ENCODE measurements at places on chromosomes 5 and 9.

- DNase-seq = peak; percentile 87
Observed at GRCh38 chr5:91487420-91487819, 104.3 kb upstream of the ARRDC3 start.

DNA sequence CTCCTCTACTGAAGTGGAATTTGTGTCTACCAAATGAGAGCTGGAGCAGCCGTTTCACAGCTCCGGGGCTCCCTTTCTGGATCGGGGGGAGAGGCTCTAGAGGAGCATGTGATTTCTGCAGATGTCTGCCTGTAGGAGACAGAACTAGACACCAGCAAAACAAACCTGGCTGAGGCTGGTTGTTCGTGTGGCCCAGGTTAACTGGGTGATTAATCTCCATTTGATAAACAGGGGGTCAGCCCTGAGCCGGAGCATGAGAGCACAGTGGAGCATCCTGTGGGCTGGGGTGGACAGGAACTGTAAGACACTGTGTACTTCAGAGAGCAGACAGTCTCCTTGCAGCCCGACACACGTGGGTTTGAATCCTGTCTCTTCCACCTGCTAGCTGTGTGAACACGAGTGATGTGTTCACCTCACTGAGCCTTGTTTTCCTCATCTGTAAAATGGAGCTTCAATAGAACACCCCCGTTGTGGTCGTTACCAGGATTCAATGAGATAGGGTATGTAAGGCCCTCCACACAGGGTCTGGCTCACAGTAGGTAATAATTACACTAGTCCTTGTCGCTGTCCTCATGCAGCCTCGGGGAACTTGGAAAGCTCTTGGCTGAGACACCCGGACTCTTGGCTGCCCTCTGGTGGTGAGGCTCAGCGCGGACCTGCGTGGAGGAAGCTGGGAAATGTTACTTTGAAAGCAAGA is 12.9 kb downstream of the CXCL14 start:
- peak; percentile 75 for DNase-seq

DNA sequence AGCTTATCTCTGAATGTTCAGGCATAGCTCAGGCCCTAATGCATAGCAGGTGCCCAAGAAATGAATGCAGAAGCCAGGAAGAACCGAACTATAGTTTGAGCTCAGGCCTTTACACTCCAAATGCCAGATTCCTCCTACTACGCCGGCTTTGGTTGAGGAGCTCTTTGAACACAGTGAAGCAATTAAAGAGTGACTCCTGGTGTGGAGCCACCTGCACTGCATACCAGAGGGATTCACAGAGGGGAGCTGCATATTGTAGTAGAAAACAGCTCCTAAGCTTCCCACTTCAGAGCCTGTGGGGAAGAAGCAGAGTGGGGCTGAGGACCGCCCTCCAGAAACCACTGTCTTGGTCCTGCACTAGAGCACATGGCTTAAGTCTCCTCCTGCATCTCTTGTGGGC is 14.5 kb upstream of the KCNMB1 start:
- DNase-seq = peak; percentile 64

DNA sequence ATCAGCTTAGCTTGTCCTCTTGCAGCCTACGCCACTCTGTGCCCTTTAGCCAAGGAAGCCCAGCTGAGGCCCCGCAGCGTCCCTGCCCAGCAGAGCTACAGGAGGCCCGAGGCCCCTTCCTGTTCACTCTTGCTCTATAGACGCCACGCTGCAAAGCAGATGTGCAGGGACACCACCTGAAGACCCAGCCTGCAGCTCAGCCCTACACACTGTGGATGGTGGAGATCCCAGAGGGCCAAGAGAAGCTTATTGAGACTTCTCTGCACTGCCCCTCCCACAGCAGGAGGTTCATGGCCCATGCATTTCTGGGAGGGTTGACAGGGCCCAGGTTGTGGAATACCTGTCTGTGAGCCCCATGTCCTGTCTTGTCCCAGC is 33.6 kb downstream of the IRF1 start:
- DNase-seq = no peak

DNA sequence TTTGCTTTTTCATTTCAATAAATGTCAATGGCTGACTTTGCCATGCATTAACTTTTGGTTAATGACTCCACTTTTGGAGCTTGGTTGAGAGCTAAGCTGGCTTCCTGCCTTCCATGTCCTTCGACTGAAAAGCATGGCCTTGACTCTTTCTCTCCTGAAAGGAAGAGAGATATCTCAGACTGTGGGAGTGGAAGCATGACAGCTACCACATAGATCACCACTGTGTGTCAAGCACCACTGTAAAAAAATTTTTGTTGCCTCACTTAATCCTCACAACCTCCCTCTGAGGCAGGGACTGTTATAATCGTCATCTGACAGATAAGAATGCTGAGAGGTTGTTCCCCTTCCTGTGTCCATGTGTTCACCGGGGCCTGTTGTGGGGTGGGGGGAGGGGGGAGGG is 184.8 kb downstream of the RORB start:
- no peak for DNase-seq

GRCh38 chr5:89573345-89573744 is 690.4 kb upstream of the MEF2C start:
- DNase-seq = no peak

DNA sequence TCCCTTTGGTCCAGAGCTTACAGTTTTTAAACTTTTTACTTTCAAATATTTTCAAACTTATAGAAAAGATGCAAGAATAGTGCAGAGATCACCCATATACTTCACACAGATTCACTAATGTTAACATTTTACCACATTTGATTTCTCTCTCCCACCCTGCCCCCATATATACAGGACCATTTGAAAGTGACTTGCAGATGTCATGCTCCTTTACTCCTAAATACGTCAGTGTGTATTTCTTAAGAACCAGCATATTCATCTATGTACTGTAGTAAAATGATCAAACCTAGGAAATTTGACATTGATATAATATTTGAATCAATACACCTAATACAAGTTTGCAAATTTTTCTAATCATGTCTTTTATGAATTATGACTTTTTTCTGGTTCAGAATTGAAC is 100.4 kb upstream of the CHD1 start:
- DNase-seq = no peak

GRCh38 chr9:77807281-77807683 is 159.2 kb upstream of the GNA14 start:
- no peak for DNase-seq

DNA sequence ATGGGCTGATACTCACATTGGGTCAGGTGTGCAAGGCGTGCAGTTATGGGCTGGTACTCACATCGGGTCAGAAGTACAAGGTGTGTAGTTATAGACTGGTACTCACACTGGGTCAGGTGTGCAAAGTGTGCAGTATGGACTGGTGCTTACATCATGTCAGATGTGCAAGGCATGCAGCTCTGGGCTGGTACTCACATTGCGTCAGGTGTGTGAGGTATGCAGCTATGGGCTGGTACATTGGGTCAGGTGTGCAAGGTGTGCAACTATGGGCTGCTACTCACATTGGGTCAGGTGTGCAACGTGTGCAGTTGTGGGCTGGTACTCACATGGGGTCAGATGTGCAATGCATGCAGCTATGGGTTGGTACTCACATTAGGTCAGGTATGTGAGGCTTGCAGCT is 213.8 kb downstream of the SEMA5A start:
- no peak for DNase-seq

GRCh38 chr9:3732077-3733038 is 206.6 kb upstream of the RFX3 start:
- DNase-seq = peak; percentile 81

DNA sequence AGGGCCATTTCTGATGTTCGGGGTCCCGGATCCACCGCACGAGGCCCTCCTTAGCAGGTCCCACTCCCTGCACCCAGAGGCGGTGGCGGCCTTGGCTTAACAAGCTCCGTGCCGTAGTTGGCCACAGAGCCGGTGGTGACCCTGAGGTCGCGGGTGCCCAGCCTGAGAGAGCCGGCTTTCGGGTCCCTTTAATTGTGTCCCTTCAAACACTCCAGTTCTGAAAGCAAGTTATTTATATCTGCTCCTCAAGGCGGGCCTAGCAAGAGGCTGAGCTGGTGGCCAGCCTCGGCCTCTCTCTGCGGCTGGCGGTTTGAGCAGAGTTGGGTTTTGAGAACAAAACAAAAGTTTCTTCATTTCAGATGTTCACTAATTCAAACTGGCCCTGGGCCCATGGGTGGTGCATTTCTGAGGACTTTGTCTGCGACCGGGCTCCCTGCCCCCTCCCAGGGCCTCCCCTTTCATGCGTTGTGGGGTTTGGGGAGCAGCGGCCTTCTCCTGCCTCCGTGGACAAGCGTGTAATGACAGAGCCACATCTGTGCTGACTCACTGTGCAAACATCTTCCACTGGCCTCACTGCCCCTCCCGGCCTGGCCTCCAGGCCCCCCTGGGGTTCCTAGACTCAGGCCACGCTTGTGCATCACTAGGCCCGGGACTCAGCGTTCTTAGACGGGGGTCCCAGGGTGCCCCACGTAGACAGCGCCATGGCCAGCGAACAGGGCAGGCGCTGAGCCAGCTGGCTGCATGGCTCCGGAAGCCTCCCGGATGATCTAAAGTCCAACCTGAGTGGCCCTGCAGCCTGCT is 49.4 kb upstream of the COL5A1 start:
- no peak for DNase-seq

GRCh38 chr9:12680341-12680740 is 12.8 kb upstream of the TYRP1 start:
- no peak for DNase-seq

DNA sequence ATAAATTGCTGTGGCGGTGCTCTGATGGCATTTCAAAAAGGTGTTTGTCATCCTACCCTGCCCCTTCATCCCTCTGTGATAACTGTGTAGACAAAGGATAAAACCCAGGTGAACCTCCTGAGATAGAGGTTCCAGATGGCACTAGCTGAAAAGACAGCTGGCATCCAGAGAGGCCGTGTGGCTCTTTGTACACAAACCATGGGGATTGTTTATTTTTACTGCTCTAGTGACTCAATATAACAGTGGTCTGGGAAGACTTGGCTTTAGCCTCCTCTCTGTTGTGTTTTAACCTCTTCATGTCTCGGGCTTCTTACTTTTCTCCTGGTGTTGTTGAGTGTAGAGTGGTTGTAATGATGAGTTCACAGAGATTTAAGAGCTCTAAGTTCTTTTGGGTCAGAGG is 48.8 kb downstream of the SH3GL2 start:
- no peak for DNase-seq

GRCh38 chr5:163846512-163846911 is 341.1 kb downstream of the MAT2B start:
- DNase-seq = no peak

DNA sequence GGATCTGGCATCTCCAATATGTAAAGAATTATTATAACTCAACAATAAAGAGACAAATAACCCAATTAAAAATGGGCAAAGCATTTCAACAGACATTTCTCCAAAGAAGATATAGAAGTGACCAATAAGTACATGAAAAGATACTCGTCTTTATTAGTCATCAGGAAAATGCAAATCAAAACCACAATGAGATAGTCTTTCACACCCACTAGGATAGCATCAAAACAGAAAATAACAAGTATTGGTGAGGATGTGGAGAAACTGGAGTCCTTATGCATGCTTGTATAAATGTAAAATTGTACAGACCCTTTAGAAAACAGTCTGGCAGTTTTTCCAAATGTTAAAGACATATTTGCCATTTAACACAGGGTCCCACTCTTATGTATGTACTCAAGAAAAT is 39.1 kb upstream of the ITGA1 start:
- no peak for DNase-seq

DNA sequence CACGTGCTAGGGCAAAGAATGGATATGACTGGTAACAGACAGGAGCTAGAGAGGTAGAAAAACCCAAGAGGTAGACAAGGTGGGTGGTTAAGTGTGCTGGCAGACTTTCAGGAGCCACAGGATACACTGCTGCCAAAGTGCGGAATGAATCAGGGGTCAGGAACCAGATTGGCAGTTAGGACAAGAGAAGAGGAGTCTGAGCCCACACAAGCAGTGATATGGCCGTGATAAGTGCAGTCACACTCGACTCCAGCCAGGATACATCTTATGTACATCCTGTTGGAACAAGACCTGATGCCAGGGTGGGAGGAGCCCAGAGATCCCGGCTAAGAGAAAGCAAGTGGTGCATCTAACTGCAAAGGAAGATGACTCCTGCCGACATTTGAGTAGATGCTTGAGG is 10.0 kb downstream of the SLIT3 start:
- no peak for DNase-seq

- DNase-seq = peak; percentile 99
Observed at GRCh38 chr5:179559284-179560252, 9.2 kb downstream of the RUFY1 start.

DNA sequence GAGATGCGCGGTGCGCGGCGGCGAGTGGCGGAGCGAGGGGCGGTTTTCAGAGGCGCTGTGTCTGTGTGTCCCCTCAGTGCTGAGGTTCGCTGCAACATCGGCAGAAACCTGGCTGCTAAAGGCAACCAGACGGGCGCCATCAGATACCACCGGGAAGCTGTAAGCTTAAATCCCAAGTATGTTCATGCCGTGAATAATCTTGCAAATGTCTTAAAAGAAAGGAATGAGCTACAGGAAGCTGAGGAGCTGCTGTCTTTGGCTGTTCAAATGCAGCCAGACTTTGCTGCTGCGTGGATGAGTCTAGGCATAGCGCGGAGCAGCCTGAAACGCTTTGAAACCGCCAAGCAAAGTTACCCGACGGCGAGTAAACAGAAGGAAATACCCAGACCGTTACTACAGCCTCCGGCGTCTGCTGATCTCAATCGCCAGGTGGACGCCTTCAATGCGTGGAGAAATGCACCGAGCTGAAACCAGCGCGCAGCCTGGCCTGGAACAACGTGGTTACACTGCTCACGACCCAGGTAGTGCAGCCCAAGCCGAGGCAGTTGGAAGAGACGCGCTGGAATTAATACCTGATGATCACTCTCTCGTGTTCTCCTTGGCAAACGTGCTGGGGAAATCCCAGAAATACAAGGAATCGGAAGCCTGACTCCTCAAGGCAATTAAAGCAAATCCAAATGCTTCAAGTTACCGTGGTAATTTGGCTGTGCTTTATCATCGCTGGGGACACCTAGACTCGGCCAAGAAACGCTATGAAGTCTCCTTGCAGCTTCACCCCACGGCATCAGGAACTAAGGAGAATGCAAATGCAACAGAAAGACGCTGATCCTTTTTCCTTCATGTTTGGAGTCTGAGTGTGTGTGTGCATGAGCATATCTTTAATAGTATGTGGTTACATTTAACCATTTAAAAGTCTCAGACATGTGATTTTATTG is 15.9 kb downstream of the OR2V1 start:
- DNase-seq = peak; percentile 52
